ENCODE measurements at places on chromosomes 12 and 14.

GRCh38 chr12:117036547-117036946 is 62.7 kb downstream of the TESC start:
- DNase-seq = no peak

GRCh38 chr14:75699331-75699730 is 38.3 kb downstream of the TTLL5 start:
- DNase-seq = no peak

DNA sequence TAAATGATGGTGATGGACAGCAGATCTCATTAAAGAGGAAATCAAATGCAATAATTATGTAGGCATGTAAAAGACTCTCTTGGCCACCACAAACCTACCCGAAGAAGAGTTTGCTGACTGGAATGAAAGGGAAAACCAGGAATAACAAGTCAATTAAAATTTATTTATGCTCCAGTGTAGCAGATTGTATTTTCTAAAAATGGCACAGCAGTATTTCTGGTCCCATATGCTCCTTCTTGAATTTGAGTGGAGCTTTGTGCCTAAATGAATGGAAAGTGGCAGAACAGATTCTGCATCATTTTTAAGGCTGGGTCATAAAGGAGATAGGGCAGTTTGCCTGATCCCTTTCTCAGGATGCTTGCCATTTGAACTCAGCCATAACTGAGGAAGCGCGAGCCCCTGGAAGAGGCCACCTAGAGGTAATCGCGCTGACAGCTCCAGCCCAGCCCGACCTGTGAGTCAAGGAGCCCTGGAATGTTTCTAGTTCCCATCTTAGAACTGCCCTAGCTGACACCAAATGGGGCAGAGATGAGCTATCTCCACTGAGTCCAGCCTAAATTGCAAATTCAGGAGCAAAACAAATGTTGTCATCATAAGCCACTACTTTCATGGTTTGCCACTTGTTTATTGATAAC is 229.2 kb upstream of the TMTC1 start:
- no peak for DNase-seq

DNA sequence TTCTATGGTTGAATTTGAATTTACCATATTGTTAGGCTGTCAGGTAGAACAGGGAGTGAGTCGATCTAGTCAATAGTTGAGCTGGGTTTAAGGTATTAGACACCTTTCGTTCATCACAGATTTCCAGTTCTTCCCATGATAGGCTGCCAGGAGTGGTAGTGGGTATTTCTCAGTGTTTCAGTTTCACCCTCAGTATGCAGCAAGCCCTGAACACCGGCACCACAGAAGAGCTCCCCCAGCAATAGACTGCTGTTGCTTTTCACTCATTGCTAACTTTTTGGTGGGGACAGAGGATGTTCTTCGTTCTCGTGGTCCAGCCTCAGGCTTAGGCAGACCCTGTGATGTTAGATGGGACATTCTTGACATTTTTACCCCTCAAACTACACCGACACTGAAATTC is 164.6 kb downstream of the PTPRO start:
- no peak for DNase-seq

DNA sequence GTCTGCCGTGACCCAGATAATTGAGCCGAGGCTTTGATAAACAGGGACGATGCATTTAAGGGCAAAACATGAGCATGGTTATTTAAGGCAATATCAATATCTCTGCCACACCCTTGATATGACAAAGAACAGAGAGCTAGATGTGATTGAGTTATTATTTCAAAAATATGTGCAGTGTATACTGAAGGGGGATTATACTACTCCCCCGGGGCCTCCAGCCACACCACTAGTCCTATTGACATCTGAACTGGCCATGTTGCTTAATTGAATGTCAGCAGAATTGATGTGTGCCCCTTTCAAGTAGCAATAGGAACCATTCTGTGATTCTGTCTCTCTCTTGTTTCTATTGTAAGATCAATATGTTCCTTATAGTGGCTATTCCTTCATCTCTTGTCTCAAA is 794.8 kb upstream of the SEL1L start:
- DNase-seq = no peak

- DNase-seq = no peak
Observed at GRCh38 chr12:126093908-126094307, 1028.7 kb downstream of the AACS start.

DNA sequence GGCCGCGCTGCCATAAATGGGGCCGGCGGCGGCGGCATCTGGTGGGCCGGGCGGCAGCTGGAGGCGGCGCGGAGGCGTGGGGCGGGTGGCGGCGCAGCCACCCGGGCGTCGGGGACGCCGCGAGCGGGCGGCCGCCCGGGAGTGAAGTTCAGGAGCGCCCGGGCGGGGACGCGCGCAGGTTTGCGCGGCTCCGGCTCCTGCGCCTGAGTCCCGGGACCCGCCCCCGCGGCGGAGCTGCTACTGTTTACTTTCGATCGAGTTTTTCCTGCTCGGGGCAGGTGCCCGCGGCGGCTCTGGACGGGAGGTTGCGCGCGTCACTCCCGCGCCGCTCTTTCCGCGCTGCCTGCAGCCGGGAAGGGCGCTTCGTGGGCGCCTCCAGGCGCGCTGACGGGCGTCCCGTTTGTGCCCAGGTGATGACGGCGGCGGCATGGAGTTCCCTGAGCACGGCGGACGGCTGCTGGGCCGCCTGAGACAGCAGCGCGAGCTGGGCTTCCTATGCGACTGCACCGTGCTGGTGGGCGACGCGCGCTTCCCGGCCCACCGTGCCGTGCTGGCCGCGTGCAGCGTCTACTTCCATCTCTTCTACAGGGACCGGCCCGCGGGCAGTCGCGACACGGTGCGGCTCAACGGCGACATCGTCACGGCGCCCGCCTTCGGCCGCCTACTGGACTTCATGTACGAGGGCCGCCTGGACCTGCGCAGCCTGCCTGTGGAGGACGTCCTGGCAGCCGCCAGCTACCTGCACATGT is at the start of gene ZBTB42:
TSS of gene ZBTB42 (plus strand) at position 331 of the 749 bp plus-strand sequence. CDS start at position 428, 97 bp downstream.
- DNase-seq = no peak

- no peak for DNase-seq
Observed at GRCh38 chr14:54743382-54743781, 159.2 kb downstream of the GCH1 start.

GRCh38 chr12:104782296-104782695 is 175.8 kb downstream of the SLC41A2 start:
- no peak for DNase-seq

GRCh38 chr14:19895282-19895681 is 20.3 kb downstream of the OR4K2 start:
- no peak for DNase-seq

DNA sequence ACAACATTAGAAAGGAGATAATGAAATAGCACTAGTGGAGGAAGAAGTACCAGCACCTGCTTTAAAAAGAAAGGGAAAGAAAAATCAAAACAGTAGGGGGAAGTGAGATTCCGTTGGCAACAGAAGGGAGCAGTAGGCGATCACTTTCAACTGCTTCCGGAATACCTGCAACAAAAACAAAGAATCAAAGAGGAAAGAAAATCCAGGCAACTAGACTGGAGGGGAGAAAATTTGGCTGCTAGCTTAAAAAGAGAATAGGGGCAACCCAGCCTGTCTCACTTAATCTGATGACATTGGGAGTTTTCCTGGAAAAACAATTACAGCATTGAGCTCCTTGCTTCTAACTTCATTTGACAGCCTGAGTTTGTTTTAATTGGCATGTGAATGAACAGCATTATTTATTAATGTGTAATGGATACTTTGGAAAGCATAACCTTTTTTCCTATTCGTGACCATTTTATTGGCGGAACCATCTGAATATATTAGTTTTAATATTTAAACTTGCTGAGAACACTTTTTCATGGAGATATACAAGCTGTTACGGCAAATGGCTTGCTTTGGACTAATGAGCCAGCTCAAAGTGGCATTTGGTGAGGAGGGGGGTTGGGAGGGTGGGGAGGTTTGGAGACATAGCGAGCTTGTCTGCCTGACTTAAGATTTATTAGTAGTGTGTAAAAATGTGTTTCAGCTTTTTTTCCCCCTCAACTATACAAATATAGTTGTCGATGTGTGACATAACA is 2.5 kb upstream of the DACT1 start:
- DNase-seq = no peak

DNA sequence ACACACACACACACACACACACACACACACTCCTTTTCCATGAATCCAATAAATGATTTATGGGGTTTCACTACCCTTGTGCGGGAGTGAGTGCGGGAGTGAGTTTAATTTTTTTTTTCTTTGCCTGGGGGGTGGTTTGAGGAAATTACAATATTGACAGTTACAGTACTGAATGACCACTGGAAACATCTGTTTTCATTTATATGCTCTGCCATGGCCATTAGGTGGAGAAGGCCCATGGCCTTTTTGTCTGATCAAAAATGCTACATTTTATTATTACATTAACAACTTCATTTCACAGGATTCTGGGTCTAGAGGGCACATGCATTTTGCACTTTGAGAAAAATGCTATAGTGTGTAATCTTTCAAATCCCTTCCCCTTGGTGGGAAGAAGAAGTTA is 5.9 kb downstream of the TBX3 start:
- DNase-seq = no peak

DNA sequence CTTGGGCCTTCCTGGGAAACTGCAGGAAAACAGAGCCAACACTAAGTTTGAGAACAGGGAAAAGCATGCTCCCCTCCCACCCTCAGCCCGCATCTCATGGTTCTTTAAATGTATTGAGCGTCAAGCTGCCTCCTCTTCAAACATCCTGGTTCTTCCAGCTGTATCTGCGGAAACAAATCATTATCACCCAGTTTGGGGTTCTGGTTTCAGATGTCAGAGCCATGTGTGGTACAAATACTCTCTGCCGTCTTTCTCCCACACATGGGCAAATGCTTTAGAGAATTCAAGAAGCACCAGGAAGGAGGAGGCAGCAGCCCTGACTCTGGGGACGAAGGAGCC is 29.1 kb downstream of the JDP2 start:
- no peak for DNase-seq

DNA sequence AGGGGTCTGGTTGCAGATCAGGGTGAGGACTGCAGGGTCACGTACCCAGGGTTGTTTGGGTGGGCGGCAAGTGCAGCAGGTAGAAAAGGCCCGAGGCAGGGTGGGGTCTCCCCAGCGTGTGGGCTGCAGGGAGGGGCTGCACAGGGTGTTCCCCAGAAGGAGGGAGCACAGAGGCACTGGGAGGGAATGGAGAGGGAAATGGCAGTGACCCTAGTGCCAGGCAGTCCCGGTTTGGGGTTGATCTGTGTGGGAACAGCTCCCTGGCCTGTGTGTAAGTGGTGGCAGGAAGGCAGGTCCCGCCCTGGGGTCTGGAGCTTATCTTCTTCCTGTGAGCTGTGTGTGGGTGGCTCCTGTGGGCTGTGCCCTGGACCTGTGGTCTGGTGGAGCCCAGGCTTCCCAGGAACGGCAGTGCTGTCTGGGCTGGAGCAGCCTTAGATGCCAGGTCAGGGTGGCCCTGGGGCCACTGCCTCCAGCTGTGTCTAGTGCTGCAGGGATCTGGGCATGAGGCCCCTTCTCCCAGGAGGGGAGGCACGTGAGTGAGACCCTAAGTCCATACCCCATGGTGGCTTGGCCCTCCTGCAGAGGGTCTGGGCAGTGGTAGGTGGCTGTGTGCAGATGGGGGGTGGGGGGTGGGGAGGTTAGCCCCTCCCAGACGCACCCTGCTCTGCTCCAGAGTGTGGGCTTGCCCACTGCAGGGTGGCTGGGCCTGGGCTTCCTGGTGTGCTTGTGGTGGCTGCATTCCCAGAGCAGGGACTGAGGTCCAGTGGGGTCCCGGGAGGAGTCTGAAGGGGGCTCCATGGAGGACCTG is 363.5 kb downstream of the TMEM121 start:
- DNase-seq = no peak

DNA sequence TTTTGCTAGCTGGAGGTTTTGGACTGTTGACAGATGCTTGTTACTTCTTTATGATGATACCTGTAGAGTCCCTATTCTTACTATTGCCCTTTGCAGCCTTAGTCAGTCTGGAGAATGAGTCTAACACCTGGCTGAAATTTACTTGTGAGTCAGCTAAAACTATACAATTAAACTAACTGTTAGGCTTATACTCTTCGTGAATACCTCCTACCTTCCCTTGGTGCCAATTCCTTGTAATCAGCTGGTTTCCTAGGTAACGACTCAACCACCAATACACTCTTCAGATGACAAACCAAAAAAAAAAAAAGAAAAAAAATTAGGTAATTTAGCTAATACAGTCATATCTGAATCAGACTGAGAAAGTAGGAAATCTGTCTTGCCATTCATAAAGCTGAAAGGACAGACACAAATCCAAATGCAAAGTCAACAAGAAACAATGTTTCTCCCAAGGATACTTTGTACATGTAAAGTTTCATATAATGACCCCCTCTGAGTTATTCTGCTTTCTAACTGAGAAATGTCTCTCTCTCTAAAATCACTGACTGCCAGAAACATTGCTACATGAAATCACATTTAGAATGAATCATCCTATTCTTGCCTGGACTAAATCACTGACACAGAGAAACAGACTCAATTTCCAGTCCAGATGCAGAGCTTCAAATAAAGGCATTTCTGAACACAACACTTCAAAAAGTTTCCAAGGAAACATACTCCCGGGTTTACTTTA is 56.5 kb upstream of the CDKL1 start:
- no peak for DNase-seq

DNA sequence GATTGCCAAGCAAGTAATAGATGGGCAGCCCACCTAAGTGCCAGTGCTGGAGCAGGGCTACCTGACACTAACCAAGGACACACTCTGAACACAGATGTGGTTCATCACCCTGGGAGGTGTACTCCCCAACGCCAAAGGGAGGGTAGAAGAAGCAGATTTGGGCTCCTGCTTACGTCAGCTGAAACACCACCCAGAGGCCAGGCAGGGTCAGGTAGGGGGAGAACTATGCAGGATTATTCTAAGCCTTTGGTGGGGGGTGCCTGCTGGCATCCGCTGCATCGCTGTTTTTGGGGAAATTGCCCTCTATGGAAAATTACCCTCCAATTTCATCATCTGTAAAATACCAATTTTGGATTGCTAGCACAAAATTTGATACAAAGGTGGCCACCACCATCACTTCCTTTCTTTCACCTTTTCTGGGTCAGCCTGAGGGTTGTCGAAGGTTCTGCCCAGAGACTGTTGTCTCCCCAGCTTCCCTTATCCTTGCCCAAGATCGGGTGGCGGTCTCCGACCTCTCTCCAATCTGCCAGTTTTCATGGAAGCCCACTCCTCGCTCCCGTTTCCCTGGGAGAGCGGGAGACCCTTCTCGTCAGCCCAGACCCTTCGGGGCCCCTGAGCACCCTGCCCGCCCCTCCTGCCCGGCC is 535 bp downstream of the BIN2 start:
- DNase-seq = no peak

- DNase-seq = no peak
Observed at GRCh38 chr14:90815572-90815821, 733 bp downstream of the TTC7B start.

GRCh38 chr14:69651664-69652063 is 40.3 kb downstream of the SUSD6 start:
- no peak for DNase-seq

- DNase-seq = no peak
Observed at GRCh38 chr12:47990351-47991105, 13.7 kb downstream of the COL2A1 start.

Data from C1 segment of cervical spinal cord (tissue), 14 donors.